ENCODE measurements at places on chromosomes 5 and 9.

GRCh38 chr9:97545486-97545885 lies 44.0 kb downstream of the TMOD1 start:
- DNase-seq: no peak

GRCh38 chr5:175517824-175518450 lies 39.6 kb downstream of the SFXN1 start:
- DNase-seq: no peak

DNA sequence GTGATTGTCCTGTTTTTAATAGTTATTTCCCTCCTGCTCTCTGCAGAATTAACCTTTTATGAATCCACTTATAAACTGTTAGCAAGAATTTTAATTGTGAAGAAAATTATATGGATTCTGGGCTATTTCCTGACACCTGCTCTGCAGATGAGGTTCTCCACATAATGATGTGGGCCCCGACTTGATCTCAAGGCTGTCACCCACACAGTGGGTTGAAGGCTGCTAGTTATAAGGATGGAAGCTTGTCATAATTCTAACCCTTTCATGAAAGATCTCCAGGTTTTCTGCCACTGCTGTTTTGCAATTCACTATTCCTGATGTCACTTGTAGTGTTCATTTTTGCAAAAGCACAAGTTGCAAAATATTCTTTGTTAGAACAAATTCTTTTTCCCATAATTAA lies 69.1 kb upstream of the MAN2A1 start:
- no peak for DNase-seq

GRCh38 chr5:128174951-128175350 lies 91.4 kb downstream of the SLC12A2 start:
- DNase-seq: no peak

DNA sequence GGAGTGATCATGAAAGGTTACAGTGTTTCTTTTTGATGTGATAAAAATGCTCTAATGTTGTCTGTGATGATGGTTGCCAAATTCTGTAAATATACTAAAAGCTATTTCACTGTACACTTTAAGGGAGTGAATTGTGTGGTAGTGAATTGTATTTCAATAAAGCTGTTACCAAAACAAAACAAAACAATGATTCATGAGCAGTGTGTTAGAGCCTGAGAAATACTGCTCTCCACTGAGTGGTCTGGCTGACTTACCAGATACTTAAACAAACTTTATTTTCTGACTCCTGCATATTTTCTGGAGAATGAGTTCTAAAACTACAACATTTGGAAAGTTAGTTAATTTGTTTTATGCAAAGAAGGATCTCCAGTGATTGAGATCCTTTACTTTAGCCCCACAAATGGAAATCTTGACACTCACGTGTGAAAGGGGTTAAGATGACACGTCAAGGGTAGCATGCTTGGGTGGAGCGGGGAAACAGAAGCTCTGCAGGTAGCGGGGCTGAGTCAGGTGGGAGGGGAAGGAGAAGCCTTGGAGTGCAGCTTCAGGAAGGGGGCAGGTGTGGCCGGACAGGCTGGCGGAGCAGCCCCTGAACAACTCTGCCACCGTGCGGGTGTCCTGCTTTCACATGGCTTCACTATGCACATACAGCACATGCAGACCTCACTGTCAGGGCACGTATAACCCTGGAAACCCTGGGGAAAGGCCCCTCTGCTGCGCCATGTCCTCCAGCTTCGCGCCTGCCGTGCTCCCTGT lies 256.7 kb downstream of the IRX1 start:
- no peak for DNase-seq

DNA sequence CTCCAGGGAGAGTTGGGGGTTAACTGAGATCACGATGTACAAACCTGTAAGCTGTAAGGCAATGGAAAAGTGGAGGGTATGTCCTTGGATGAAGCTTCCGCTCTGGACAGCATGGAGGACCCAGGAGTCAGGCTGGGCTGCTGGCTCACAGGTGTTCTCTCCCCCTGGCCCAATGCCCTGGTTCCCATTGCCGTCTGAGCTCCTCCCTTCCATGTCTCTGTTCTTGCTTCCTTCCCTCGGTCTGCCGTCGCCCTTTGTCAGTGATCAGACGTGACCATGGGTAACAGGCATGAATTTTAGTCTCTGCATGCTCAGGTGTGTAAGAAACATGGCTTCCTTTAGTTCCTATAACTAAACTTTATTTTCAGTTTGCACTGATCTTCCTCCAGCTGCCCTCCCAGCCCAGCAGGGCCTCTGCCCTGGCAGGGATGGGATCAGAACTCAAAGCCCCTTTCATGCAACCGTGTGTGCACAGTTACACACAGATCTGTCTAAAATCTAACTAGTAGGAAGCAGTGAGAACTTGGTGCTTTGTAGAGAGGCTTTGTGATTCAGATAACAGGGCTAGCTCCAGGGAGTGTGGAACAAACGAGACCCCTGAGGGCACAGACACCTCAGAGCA lies 51.7 kb upstream of the KCNMB1 start:
- no peak for DNase-seq

DNA sequence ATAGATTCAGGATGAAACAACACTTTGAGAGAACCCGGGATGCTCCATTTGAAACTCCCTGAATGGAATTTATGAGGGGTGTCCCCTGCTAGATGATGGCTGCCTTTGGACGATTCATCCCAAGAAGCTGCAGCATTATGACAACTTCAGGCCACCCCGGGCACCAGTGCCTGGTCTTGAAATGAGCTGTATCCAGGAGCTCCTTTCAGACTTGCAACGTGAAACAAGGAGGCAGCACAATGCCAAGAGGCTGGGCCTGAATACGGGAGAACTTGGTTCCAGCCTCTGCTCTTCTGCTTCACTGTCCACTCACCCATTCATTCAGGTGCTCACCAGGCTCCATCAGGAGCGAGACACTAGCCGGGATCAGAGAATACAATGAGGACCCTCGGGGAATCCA lies 78.3 kb downstream of the STK10 start:
- DNase-seq: no peak

- DNase-seq: no peak
Measured at GRCh38 chr5:79255786-79256557, 20.0 kb downstream of the JMY start.

DNA sequence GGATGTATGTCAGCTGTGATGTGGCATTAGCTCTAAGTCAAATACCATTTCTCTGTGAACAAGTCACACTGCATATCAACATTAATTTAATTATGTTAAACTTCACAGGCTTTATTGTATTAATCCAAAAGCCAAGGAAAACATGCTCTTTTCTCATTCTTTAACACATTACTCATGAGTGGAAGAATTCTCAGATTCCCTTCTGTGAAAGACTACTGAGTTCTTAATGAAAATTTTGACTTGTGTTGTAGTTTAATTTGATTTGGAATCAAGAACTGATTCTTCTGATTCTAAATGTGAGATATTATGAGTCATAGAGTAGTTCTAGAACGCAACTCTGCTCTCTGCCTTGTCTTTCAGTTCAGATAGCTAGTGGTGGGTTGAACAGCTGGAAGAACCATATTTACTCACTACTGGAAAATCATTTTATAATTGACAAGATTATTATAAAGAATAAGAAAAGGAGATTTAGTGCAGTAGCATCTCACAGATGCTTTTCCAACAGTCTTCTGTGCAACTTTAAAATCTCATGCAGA lies 90.6 kb downstream of the VCAN start:
- no peak for DNase-seq

- no peak for DNase-seq
Measured at GRCh38 chr5:121285801-121286521, 565.7 kb upstream of the FTMT start.

- no peak for DNase-seq
Measured at GRCh38 chr9:120934281-120934680, 7.7 kb upstream of the TRAF1 start.

DNA sequence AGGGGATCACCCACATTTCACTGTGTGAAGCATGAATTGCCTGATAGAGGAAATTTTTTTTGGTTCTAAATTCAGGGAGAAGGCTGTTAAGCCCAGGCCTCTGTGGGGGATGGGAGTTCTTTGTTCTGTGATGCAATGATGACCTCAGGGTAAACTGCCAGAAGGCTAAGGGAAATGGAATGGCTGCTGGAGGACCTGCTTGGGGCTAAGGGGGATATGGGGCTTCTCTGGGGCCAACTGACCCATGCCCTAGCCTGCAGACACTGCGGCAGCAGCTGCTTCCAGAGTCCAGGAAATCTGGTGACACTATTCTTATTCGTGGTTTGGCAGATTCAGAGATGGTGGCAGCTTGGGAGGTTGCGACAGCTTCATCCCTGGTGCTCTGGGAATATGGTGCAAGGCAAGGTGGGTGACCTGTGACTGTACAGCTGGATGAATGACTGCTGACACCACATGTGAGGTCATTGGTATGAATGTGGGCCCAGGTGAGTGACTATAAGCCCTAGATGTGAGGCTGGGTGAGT lies 30.3 kb downstream of the VCP start:
- no peak for DNase-seq

DNA sequence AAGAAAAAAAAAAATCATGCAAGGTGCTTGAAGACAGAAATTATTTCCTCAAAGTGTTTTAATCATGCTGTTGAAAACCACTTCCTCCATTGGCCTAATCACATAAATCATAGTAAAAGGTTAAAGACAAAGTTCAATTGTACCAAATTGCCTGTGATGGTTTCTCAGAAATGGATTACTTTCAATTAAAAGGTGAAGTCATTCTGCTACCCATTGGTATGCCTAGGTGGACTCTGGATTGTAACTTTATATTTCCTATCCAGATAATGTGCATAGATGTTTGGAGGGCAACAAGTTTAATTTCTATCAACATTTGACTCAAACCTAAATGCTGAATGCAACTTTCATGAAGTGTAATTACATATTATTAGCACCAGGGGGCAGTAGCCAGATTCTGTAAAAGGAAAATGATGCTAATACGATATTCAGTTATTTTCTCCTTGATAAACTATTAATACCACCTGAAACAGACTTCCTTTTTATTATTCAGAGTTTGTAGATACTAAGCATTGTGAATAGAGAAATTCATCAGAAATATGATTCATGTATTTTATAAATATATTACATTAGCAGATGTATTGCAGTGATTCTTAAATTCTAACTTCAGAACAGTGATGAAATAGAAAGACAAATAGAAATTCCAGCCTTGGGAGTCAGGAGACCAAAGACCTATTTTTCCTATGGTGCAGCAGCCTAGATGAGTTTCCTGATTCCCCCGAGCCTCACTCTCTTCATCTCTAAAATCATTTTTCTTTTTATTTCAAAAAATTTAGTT lies 148.2 kb downstream of the CAAP1 start:
- DNase-seq: no peak

Measured in omental fat pad (tissue), 4 donors.